ENCODE measurements at places on chromosomes 7 and 10.

DNA sequence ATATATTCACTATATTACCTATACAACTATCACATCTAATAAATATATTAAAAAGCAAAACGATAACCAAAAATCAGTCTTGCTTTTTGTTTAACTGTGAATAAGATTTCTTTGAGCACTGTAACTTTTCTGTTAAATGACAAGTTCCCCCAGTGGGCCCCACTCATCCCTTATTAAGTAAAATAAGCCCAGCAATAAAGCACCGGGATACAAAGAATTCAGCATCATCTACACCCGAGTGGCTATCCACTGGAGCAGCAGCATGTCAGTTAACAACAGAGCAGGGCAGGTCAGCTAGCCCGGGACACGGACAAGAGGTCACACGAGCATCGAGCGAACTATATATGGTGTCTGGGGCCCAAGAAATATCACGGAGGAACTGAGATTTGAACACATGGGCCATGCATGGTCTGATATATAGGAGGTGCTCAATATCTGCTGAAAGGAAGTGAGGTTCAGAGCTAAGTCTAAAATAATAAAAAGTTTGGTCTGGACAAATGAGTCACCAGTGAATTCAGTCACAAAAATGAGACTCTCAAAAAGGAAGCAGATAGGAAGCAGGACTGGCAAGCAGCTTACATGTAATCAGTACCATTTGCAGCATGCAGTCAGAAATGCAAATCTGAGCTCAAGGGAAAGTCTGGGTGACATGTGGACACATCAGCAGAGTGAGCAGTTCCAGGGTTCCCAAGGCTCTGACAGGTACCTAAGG lies 4.1 kb downstream of the ERCC6 start:
- DNase-seq = peak; percentile 86

DNA sequence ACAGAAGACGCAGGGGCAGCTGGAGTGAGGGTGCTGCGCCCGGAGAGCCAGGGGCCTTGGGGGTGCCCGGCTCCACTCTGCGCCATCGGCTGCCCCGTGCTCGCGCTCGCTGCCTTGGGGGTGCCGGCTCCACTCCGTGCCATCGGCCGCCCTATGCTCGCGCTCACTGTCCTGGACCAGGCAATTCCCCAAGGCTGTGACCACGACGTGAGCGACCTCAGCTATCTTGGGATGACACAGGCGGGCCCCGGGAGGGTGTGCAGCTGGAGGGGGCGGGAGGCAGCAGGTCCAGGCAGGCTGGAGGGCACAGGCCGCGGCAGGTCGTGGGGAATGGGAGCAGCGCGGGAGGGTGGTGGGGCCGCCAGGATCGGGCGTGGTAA lies 29.7 kb downstream of the CYP2W1 start:
- no peak for DNase-seq

DNA sequence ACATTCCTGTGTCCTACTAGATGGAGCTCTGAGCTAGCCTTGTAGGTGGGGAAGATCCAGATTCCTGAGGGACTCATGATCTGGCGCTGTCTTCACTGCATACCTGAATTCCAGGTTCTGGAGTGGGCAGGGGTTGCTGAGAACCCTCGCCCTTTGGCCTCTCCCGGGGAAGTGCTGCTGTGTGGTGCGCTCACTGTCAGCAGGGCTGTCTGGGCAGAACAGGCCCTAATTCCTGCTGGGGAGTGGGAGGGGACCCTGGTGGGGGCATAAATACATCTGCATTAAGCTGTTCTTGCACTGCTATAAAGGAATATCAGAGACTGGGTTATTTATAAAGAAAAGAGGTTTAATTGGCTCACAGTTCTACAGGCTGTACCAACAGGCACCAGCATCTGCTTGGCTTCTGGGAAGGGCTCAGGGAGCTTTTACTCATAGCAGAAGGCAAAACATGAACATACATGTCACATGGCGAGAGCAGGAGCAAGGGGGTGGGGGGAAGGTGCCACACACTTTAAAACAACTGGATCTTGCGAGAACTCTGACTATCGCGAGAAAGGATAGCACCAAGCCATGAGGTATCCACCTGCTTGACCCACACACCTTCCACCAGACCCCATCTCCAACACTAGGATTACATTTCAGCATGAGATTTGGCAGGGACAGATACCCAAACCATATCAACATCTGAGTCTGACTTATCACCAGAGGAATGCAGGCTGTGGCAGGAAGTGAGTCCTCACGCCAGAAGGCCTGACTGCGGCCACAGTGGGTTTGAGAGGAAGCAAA lies 115.0 kb downstream of the ADCY1 start:
- DNase-seq = peak; percentile 77

GRCh38 chr7:112157072-112157471 lies 49.1 kb downstream of the DOCK4 start:
- DNase-seq = peak; percentile 28

DNA sequence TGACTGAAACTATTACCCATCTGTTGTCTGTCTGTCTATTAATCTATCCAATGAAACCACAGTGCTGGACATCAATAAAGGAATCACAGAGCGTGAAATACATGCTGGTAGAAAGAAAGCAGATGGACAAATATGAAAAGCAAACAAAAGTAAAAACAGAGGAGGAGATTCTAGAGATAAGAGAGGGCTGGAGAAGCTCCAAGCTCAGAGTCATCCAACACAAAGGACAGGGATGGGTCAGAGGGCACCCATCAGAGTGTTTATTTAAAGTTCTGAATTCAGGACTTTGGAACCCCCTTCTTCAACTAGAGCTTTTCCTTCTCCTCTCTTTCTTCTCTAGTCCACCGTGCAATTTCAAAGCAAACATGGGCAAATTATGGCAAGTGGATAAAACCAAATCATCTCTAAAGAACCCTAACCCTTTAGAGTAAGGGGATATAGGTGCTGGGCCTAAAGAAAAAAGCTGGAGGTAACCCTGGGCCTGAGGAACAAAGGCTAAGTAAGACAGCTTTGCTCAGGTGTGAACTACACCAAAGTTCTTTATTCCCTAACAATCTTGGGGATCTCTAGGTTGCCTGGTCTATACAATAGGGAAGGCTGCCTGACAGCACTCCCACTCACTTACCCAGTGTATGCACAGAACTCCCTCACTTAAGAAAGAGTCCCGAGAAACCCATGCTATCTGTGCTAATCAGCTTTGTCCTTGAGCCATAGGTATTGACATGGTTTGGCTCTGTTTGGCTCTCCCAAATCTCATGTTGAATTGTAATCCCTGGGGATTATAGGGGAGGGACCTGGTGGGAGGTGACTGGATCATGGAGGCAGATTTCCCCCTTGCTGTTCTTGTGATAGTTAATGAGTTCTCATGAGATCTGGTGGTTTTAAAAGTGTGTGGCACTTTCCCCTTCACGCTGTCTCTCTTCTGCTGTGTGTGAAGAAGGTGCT lies 97.0 kb downstream of the BAMBI start:
- DNase-seq = no peak

DNA sequence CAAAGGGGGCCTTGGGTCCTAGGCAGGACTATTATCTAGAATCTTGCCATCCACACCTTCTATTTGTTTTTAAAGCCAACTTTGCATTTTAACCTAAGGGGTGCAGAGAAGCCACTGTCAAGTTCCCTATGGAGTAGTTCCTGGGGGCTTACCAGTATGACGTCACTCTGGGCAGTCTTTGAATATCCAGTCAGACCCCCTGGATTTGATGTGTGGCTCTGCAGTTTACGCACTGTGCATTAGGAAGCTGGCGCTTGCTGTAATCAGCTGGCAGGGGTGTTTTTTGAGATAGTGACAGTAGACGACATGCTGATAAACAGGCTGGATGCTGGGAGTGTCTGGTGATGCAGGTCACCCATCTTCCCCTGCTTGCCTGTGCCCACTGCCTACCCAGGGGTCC lies 892.7 kb upstream of the ZNF722 start:
- no peak for DNase-seq

DNA sequence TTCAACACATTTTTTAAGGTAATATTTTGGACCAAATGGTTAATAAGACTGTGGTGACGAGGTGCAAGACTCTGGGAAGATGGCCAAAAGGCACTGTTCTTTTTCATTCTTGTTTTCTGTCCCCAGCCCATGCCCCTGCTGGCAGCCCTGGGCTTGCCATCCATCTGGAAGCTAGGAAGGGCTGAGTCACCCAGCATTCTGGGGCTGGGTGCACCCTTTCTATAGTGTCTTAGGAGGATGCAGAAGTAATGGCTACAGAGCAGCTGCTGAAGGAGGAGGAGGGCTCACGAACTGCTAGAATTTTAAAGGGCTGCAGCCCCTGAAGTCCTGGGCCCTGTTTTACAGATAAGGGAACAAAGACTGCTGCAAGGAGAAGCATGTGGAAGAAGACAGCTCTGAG lies 42.8 kb upstream of the ZNF32 start:
- peak; percentile 35 for DNase-seq

GRCh38 chr7:91941450-91941849 lies 788 bp downstream of the AKAP9 start:
- DNase-seq = peak; percentile 17

DNA sequence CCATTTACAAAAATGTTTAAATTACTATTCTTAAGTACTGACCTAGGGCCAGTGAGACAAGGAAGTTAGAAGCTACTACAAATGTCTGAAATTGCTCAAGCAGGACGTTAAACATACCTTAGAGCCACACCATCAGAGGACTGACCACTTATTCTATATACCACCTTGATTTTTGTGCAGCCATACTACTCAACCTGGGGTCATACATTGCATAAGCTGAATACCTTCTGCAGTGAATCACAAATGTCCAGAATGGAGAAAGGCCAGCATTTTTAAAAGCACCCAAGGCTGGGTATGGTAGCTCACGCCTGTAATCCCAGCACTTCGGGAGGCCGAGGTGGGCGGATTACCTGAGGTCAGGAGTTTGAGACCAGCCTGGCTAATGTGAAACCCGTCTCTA lies 21.2 kb upstream of the MRLN start:
- no peak for DNase-seq

GRCh38 chr10:129849452-129849750 lies 114.7 kb downstream of the EBF3 start:
- no peak for DNase-seq
